ENCODE measurements at places on chromosomes 13 and 19.

DNA sequence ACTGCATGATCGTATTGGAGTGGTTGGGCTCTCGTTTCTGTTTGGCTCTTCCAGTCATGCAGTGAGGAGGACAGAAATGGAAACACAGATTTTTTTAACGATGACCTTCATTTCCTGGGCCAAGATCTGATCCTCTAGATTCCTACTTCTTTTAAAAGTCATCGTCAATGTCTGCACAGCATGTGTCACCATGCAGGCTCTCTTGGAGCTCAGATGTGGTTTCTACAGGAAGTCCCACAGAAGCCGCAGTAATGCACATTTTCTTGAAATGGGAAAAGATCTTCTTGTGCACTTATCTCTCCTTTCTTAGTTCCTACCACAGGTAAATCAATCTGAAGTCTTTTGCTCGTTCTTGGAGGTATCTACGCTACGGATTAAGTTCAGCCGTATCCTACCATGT is 626.9 kb downstream of the EFNB2 start:
- DNase-seq, result no peak

DNA sequence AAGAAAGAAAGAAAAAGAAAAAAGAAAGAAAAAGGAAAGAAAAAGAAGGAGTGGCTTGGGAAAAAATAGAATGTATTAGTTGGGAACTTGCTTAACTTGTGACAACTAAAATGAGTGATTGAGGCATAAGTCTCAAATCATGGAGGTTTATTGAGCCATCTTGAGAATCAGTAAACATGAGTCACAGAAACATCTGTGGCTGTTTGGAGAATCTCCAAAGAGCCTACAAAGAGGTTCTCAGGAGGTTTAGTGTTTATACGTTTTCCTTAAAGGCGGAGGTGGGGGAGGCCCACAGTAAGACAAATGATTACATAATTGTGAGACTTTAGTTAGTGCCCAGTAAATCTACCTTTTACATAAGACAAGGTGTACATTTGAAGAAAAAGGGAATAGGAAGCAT is 38.6 kb downstream of the WDR87 start:
- DNase-seq, result no peak

- DNase-seq, result no peak
Observed at GRCh38 chr13:114009590-114010400, 35.9 kb upstream of the C13orf46 start.

DNA sequence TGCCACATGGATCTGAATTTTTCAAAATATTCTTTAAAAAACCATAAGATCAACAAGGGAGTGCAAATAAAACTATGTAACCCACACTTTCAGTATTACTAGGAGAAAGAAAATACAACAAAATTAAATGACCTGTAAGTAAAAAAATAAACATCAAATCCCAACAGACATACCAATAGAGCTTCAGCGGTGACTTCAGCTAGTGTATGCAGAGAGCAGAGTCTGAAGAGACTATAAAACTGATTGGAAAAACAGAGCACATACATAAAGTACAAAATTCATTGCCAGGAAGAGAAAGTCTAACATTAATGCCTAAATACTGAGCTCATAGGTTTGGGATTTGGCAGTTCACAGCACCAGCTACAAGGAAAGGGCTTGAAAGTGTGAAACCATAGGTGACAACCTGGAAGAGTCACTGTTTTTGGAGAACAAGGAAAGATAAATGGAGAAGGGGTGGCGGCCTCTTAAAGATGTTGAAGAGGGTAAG is 291.1 kb downstream of the LMO7 start:
- no peak for DNase-seq

DNA sequence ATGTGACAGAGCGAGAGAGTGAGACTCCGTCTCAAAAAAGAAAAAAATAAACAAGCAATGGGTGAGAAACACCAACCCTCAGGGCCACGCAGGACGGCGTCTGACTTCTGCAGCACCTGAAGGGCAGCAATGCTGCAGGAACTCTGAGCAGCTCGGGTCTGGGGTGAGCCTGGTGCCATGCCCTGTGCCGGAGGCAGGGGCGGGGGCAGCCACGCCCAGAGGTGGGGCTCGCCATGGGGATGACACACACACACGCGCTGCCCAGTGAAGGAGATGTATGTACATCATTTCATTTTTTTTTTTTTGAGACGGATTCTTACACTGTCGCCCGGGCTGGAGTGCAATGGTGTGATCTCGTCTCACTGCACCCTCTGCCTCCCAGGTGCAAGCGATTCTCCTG is 24.3 kb downstream of the GPX4 start:
- DNase-seq, result no peak

- no peak for DNase-seq
Observed at GRCh38 chr13:52105841-52106240, 23.0 kb downstream of the NEK5 start.

GRCh38 chr19:35533201-35533821 is at the start of gene GAPDHS:
Gene GAPDHS (plus strand): TSS chr19:35533456. CDS start chr19:35533528, 72 bp downstream.
- DNase-seq, result no peak

- no peak for DNase-seq
Observed at GRCh38 chr19:21317821-21318220, 11.4 kb downstream of the ZNF708 start.

DNA sequence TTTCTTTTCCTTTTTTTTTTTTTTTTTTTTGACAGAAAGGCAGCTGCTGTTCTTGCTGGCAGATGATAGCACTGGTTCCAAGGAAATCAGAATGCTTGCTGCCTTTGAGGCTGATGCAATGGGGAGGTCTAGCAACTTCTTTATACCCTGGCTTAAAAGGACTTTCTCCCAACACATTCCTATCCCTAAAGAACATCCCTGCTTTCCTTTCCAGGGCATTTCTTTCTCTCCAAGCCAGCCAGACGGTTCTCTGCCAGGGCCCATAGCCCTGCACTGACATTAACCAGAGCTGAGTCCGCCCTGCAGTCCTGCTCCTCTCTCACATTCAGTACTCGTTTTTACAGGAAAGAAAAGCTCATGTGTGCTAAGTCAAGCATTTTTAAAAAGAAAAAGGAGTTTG is 133.9 kb upstream of the WASF3 start:
- no peak for DNase-seq

Measured in activated B cell treated with CpG ODN at 0.5 μM for 24 hours (primary cell).